PC-9 (cell line): ENCODE measurements at places on chromosomes 2 and 18. TPM values are rescaled to one million over a fixed set of nuclear protein-coding genes. Genes with fewer than 3 reads are reported as not detected.

DNA sequence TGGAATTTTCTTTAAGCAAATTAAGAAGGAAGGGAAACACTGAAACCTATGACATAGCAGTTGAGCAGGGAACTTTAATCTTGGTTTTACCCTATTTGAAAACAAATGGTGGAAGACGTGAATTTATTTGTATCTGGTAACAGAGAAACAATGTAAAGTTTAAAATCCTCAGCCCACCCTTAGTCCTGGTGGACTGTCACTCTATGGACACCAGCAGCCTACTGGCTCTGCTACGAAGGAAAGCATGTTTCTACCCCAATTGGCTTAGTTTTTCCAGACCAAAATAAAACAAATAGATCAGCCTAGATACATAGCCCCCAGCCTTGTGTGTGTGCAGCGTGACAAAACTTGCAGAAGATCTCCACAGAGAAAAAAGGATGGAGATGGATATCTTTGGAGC, 7.4 kb downstream of the ZEB2 start:
- DNase-seq = no peak
- no peak overlapping the region for H3K27ac ChIP-seq
- no peaks in the 10 kb centered on the region for H3K27me3 ChIP-seq
- H3K36me3 ChIP-seq = no peaks in the 10 kb centered on the region
- H3K4me1 ChIP-seq = no peaks in the 10 kb centered on the region

DNA sequence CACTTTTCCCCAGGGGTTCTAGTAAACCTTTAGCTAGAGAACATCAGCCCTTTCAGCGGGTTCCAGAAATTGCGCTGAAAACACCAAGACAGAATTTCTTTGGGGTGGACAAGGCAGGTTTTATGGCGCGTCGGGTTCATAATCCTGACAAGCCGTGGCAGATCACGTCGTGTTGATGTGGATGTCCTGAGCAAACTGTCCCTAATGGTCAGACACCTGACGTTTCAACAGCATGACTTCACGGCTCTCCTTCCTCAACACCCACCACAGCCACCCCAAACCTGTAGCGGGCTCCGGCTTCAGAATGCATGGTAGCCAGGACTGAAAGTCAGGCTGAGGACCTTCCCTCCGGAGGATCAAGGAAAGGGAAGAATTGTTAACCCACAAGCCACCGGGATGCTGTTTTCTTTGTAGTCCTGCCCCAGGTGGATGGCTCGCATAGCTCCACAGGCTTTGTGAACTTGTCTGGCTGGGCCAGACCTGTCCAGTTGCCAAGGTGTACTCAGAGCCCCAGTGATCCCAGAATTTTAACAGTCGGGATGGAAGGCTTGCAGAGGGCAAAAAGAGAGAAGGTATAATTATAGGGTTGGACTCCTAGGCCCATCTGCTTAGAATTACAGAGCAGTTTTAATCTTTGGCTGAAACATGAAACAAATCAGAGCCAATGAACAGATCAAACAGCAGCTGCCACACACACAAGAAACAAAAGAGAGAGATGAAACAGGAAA, 1.5 kb downstream of the APCDD1 start:
- no peaks in the 10 kb centered on the region; the same call in 1 of the 2 replicates for H3K4me1 ChIP-seq
- no peaks in the 10 kb centered on the region for H3K27me3 ChIP-seq
- DNase-seq = no peak
- no peak overlapping the region for H3K4me3 ChIP-seq
- no peaks in the 10 kb centered on the region for H3K36me3 ChIP-seq

The CXCR1 gene
- not detected in 2 replicates for total RNA-seq

The UGT1A8 gene
- total RNA-seq = 0.17 and 0.20 TPM in 2 replicates

DNA sequence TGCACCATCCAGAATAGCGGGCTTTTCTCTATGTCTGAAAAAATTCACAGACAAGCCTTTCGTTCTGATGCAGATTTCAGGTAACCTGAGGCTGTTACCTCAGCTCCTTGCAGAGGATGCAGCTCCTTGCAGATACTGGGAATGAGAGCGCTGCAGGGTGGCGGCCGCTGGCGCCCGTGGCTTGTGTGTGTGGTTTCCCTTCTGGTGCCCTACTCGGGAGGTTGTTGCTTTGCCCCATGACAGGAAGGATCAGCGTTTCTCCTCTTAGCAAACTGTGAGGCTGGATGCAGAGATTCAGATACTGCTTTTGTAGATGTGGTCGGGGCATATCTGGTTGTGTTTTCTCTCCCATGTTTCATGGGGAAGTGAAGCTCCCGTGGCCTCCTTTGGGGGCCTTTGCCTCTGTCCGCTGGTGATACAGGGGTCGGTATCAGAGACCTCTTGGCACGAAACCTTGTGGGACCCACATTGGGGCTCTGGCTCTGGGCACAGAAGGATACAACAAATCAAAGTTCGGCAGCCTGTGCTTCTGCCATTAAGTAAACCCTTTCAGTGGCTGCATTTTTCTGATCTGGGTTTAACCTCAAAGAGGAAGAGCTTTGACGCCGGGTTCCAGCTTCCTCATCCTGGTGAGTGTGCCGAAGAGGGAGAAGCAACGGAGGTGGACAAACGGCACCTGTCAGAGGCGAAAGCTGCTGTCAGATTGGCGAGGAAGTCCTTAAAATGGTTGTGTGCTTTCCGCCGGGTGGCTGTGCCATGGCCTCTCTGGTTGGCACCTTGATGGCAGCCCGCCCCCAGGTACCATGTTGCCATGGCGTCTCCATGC, 127.8 kb downstream of the MBP start:
- no peak for DNase-seq
- no peak overlapping the region for H3K4me3 ChIP-seq
- H3K36me3 ChIP-seq = no peaks in the 10 kb centered on the region
- no peak overlapping the region for H3K27ac ChIP-seq

GRCh38 chr18:10663750-10664149, 137.9 kb downstream of the NAPG start:
- no peak overlapping the region for H3K4me3 ChIP-seq
- H3K27me3 ChIP-seq = peaks cover 97% of the 10 kb centered on the region
- no peak overlapping the region for H3K27ac ChIP-seq
- no peak for DNase-seq
- no peaks in the 10 kb centered on the region for H3K4me1 ChIP-seq

The RGPD8 gene
- total RNA-seq = 5.0 and 7.0 TPM in 2 replicates

The PKDCC gene
- total RNA-seq = 3.9 and 5.5 TPM in 2 replicates

DNA sequence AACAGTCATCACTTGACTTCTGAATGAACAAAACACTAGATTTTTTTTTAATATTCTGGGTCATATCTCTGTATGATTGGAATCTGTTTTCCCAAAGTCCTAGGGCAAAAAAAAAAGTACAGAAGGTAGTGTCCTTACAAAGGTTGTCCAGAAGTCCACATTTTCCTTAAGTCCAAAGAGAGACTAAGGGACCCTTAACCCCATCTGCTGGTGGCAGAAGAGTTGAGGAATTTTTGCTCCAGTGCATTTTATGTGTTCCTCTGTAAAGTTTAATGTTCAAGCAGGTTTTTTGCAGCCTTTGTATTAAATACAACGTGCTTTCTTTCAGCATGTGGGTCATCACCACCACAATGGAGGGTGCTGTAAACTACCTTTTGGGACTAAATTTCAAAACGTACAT, 215.9 kb downstream of the SP3 start:
- DNase-seq = no peak
- no peaks in the 10 kb centered on the region for H3K36me3 ChIP-seq
- H3K4me3 ChIP-seq = no peak overlapping the region

The SKOR2 gene
- total RNA-seq = not detected in 2 replicates

- H3K27ac ChIP-seq = no peak overlapping the region
- H3K27me3 ChIP-seq = peaks cover 98% of the 10 kb centered on the region
- no peaks in the 10 kb centered on the region; the same call in 1 of the 2 replicates for H3K36me3 ChIP-seq
- no peak overlapping the region for H3K4me3 ChIP-seq
- H3K4me1 ChIP-seq = no peaks in the 10 kb centered on the region
Measured at GRCh38 chr18:79573921-79574491, 105.6 kb upstream of the CTDP1 start.
